ENCODE measurements at places on chromosomes 12 and 14. TPM values are rescaled to one million over a fixed set of nuclear protein-coding genes. Genes with fewer than 3 reads are reported as not detected.

The OR11H12 gene
- not detected for polyA plus RNA-seq

The PTPRQ gene
- 1.4 TPM for polyA plus RNA-seq

The ENDOU gene
- not detected for polyA plus RNA-seq

The ZNF891 gene
- 0.33 TPM for polyA plus RNA-seq

The ASCL1 gene
- 0.28 TPM for polyA plus RNA-seq

The KERA gene
- not detected for polyA plus RNA-seq

The INHBE gene
- 0.08 TPM for polyA plus RNA-seq

The C1QL4 gene
- polyA plus RNA-seq = 9.8 TPM

The ATP23 gene
- polyA plus RNA-seq = 6.4 TPM

The SIX1 gene
- 52.1 TPM for polyA plus RNA-seq

The KIF5A gene
- 8.9 TPM for polyA plus RNA-seq
